Liver (tissue), 10 donors: ENCODE measurements at places on chromosomes 6 and 20. TPM values are rescaled to one million over a fixed set of nuclear protein-coding genes. Genes with fewer than 3 reads are reported as not detected.
A peak's percentile ranks its signal among the peaks of the same experiment; 100 is the strongest.

Gene CLIC5
- polyA plus RNA-seq, result 0.18 TPM

Gene CCN6
- polyA plus RNA-seq, result not detected

DNA sequence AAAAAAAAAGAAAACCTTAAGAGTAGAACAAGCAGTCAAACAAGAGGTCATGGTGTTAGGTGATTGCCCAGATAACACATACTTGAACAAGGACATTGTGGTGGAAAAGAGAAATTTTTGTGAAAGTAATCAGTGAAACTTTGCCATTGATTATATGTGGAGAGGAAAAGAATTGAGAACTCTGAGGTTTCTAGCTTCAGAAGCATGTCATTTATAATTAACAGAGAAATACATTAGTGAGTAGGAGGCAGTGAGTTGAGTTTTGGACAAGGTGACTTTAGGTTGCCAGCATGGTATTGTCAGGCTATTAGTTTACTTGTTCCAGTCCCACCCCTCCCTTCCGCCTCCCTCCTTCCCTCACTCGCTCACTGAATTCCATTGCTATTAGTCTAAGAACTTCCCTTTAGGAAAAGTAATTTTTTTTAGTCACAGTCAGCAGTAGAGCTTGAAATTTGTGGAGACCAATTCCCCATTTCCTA is 17.2 kb downstream of the TAB2 start:
- no peaks in the 10 kb centered on the region for H3K36me3 ChIP-seq
- no peak overlapping the region for H3K27ac ChIP-seq
- no peaks in the 10 kb centered on the region for H3K27me3 ChIP-seq

DNA sequence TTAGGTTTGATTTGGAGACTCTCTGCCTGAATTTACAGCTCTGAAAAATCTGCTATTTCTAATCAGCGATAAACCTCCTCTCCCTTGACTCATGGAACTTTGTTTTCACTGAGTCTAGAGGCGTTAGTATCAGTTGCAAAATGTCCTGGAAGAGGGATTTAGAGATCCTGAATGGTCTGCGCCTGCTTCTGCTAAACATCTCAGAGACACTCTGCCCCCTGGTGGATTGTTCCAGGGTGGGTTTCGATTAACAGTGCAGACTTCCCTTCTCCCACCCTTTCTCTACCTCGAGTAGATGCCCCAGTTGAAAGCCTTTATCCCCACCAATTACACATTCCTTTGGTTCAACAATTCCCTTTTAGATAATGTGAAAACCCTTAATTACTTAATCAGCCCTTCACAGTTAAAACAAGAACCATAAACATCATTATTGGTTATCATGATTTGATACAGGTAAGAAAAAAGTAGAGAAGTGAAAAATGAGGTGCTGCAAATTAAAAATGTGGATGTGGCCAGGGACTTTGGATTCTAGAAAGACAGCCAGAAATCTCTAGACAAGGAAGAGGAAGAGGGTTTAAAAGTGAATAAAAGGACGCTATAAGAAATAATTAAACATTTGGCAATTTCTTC is 5.5 kb downstream of the HTR1B start:
- peak; percentile 59 for DNase-seq
- H3K27me3 ChIP-seq, result no peaks in the 10 kb centered on the region
- H3K4me3 ChIP-seq, result no peak overlapping the region
- no peak overlapping the region for H3K27ac ChIP-seq
- H3K36me3 ChIP-seq, result no peaks in the 10 kb centered on the region

GRCh38 chr20:44460795-44461141 is 14.9 kb upstream of the TTPAL start:
- DNase-seq, result no peak
- no peaks in the 10 kb centered on the region for H3K36me3 ChIP-seq
- H3K4me3 ChIP-seq, result no peak overlapping the region
- no peaks in the 10 kb centered on the region for H3K27me3 ChIP-seq
- H3K4me1 ChIP-seq, result peaks cover 41% of the 10 kb centered on the region
- H3K27ac ChIP-seq, result peak overlapping the region; percentile 87

- no peak for DNase-seq
- no peaks in the 10 kb centered on the region for H3K27me3 ChIP-seq
- no peak overlapping the region for H3K4me3 ChIP-seq
- no peaks in the 10 kb centered on the region for H3K4me1 ChIP-seq
- no peaks in the 10 kb centered on the region for H3K36me3 ChIP-seq
- H3K27ac ChIP-seq, result no peak overlapping the region
Measured at GRCh38 chr20:50238081-50238800, 47.6 kb downstream of the CEBPB start.

GRCh38 chr6:34951731-34952130 is 62.7 kb downstream of the ANKS1A start:
- no peak for DNase-seq
- H3K27ac ChIP-seq, result no peak overlapping the region
- peaks cover 4% of the 10 kb centered on the region for H3K4me1 ChIP-seq
